ENCODE measurements at places on chromosomes 1 and 21.

- no peak for DNase-seq
Observed at GRCh38 chr1:13588946-13589796, 5.5 kb downstream of the PDPN start.

DNA sequence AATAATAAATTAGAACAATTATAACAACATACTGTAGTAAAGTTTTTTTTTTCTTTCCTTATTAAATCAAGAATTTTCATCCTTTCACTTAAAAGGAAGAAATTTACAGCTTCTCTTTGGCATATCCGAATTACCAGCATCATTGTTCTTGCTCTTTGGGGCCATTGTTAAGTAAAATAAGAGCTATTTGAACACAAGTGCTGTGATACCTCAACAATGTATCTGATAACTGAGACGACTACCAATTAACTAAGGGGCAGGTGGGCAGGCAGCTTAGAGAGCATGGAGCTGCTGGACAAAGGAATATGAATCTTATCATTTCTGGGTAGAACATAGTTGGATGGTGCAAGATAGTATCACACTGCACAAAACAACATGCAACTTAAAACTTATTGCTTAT is 719.9 kb upstream of the TMPRSS15 start:
- DNase-seq, result no peak

- no peak for DNase-seq
Observed at GRCh38 chr1:27400082-27400962, 7.9 kb downstream of the GPR3 start.

- no peak for DNase-seq
Observed at GRCh38 chr1:204988196-204988595, 54.8 kb upstream of the CNTN2 start.

GRCh38 chr1:186438567-186438966 is 22.3 kb downstream of the PDC start:
- no peak for DNase-seq

DNA sequence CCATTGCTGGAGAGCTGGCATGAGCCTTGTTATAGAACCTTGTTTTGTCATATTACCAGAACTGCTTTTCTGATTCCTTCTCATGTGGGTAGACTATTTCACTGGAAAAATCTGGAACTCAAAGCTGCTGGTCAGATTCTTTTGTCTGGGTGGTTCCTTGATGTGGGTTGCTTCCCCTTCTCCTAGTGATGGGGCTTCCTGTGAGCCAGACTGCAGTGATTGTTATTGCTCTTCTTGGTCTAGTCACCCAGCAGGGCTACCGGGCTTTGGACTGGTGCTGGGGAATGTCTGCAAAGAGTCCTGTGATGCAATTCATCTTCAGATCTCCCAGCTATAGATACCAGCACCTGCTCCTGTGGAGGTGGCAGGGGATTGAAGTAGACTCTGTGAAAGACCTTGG is 59.4 kb downstream of the GPR137B start:
- DNase-seq, result no peak

DNA sequence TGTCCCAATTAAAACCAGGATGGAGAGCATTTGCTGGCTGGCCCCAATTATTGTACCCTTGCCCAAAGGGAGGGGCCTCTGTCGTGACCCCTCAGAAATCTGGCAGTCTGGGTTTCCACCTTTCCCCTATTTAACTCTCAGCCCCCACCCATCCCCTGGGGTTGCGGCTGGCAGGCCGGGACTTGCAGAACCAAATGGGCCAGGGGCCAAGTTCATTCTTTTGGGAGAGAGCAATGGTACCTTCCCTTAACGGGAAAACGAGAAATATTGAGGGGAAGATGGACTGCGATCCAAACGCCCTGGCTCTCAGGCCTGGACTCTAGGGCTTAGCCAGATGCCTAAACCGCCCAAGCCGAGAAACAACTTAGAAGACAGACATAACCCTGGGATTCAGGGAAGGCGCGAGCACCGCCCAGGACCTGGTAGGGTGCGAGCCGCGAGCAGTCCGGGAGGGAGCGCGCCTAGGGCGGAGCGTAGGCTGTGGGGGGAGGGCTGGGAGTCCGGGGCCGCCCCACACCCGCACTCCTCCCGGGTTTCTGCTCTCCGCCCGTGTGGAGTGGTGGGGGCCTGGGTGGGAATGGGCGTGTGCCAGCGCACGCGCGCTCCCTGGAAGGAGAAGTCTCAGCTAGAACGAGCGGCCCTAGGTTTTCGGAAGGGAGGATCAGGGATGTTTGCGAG is at the start of gene SLC27A3:
Gene SLC27A3 (plus strand): TSS at position 628 of the 678 bp plus-strand sequence. CDS start 91 bp downstream, outside the sequence.
- DNase-seq, result no peak

DNA sequence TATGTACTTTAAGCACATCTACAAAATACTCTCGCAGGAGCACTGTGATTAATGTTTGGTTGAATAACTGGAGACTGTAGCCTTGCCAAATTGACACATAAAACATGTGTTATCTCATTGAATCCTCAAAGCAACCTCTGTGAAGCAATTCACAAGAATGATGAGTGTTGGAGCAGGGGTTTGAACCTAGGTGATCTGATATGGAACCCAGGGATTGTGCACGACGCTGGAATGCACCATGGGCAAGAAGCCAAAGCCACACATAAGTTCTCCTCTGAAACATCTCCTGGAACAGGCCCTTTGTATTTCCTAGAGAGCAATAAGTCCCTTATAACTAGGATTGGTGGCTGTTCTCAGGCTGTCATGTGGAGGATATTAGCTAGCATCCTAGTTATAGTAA is 124.6 kb upstream of the IVNS1ABP start:
- DNase-seq, result no peak

DNA sequence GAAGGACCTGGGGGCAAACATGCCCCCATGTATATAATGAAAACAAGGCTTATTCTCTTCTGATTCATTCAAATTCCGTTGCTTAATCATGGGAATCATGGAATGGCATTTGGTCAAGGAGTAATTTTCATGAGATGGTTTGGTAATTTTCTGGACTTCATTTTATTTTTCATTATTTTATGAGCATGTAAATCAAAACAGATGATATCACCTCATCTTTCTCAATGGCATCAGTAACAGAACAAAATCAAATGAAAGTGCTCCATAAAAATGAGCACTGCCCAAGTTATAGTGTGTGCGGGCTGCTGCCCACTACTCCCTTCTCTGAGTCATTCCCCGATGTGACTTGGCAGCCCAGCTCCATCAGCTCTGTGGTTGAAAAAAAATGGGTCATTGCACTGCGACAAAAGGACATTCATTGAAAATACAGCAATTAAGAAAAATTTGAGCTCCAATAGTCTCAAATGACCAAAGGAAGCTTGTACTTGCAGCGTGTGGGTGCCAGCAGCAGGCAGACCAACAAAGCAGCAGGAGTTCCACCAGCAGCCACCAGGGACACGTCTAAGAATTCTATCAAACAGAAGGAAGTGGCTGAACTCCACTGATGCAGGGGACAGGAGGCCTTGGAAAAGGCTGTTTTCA is 84.3 kb upstream of the VAV3 start:
- no peak for DNase-seq

DNA sequence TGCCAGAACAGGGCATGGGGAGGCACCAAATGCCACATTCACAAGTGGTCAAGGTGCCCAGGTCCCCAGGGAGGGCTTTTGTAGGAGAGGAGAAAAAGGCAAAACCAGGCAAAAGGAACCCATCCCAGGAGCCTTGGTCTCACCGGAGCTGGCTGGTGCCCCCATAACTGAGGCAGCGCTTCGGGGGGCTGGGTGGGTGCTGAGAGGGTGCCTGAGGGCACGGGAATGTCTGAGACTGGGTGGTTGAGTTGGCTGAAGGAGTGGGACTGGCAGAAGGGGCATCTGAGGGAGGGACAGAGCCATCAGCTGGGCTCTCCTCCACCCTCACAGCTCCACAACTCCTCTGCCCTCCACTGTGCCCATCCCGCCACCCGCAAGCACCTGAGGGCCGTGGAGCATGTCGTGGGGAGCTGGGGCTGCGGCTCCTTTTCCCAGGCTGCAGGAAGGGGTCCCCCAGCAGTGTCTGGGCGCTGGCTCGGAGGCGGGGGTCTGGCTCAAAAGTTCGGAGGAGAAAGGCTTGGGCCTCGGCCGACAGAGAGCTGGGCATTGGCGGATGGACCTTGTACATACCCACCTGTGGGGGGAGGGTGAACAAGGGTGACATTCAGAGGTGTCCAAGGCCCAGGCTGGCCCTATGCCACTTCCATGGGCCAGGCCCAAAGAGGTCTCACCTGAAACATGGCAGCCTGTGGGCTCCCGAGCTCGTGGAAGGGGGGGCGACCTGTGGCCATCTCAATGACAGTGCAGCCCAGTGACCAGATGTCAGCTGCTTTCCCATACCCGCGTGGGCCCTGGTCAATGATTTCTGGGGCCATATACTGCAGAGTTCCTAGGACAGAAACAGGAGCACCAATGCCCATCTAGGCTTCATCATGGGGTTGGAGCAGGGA is 8.5 kb downstream of the MAP3K6 start:
- DNase-seq, result no peak

DNA sequence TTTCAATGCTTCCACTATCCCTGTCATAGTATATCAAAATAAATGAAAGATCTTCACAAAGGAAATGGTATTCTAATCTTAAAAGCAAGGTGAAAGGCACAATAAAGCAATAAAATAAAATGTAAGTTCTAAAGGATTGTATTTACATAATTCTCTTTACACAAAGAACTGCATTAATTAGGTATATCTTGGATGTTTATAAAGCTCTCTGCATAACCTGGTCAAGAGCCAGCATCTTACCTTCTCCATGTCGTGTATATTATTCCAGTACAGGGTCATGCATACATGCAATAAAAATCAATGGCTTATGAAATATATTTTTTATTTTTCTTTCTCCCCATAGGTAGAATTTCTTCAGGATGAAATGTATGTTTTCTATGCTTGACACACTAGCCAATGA is 63.8 kb downstream of the GON4L start:
- DNase-seq, result no peak

DNA sequence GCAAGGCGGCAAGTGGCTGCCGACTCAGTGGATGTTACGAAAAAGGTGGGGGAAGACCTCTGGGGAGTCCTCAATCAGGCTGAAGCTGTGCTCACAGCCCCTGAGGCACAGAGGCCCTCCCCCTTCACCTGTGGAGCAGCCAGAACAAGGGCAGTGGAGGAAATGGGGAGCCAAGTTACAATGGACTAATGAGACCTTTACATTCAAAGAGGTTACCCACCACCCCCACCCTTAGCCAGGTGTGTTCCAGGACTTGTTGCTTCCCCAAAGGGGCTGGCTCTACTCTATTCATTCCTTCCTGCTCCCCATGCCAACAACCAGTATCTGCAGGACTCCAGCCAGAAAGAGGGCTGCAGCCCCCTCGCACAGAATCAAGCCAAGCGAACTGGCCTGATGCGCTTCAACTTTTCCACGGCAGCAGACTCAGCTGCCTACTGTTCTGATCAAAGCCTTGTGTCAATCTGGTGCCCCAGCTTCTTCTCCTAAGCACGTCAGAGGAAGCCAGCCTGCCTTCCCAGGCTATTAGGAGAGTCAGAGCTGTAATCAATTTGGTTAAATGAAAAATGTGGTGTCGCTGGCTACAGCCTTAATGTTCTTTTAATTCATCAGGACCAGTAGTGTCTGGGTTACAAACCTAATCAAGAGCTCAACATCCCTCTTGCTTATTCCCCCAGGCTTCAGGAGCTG is 1.8 kb upstream of the SYT2 start:
- DNase-seq, result no peak
